HCT116 (cell line): ENCODE measurements at places on chromosomes 1 and 21. TPM values are rescaled to one million over a fixed set of nuclear protein-coding genes. Genes with fewer than 3 reads are reported as not detected.

GRCh38 chr1:30672661-30673060, 50.7 kb downstream of the MATN1 start:
- no peak overlapping the region for H3K4me3 ChIP-seq
- no peaks in the 10 kb centered on the region for H3K4me1 ChIP-seq
- DNase-seq, result no peak
- H3K27ac ChIP-seq, result no peak overlapping the region

DNA sequence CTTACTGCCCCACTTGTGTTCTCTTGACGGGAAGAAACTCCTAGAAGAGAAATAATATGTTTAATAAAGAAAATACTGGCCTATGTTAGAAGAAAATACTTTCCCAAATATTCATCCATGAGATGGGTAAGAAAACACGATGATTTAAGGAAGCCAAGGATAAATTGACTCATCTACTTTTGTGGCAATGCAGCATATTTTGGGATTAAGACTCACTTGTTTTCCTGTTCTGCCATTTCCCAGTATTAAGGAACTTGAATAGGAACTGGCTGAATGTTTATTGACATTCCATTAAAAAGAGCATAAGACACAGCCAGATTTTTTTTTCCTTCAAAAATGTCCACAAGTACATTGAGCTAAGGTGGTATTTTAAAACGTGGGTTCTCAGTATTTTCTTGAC, 10.9 kb upstream of the ADAMTS5 start:
- no peak for DNase-seq
- no peaks in the 10 kb centered on the region for H3K36me3 ChIP-seq
- H3K27ac ChIP-seq, result no peak overlapping the region
- H3K27me3 ChIP-seq, result no peaks in the 10 kb centered on the region
- no peak overlapping the region for H3K4me3 ChIP-seq

DNA sequence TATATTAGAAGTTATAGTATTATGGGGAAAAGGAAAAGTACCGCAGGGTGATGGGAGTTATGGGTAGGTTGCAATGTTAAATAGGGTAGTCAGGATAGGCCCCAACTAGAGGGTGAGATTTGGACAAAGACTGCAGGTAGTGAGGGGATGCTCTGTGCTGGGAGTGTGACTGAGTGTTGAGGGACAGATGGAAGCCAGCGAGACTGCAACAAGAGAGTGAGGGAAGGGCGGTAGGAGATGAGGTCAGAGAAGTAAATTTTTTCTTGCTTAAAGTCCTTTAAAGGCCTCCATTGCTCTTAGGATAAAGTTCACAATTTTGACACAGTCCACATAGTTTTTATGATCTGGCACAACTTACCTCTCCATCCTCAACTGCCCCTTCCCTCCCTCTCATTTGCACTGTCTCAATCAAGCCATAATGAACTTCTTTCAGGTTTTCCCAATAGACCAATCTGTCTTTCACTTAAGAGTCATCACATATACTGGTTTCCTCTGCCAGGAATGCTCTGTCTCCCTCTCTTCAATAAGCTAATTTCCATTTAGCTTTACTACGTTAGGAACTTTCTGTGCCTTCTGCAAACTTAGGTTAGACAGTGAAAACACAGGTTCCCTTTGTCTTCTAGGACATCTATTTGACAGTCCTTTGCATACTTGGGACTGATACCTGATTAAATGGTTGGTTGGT, 237.7 kb upstream of the CACYBP start:
- H3K4me1 ChIP-seq, result no peaks in the 10 kb centered on the region
- no peak for DNase-seq
- H3K4me3 ChIP-seq, result no peak overlapping the region
- no peaks in the 10 kb centered on the region for H3K36me3 ChIP-seq
- H3K27me3 ChIP-seq, result no peaks in the 10 kb centered on the region

- no peaks in the 10 kb centered on the region for H3K36me3 ChIP-seq
- H3K4me3 ChIP-seq, result no peak overlapping the region
- H3K27me3 ChIP-seq, result no peaks in the 10 kb centered on the region
- no peak overlapping the region for H3K27ac ChIP-seq
Measured at GRCh38 chr21:30714946-30715345, 3.6 kb downstream of the KRTAP21-3 start.

The KCNE2 gene
- total RNA-seq, result not detected

The USP16 gene
- 35.9 TPM for total RNA-seq

The CHODL gene
- not detected for total RNA-seq
